ENCODE measurements at places on chromosomes 11 and 22. TPM values are rescaled to one million over a fixed set of nuclear protein-coding genes. Genes with fewer than 3 reads are reported as not detected.

NOX4 gene
- 0.65 TPM for total RNA-seq

DNA sequence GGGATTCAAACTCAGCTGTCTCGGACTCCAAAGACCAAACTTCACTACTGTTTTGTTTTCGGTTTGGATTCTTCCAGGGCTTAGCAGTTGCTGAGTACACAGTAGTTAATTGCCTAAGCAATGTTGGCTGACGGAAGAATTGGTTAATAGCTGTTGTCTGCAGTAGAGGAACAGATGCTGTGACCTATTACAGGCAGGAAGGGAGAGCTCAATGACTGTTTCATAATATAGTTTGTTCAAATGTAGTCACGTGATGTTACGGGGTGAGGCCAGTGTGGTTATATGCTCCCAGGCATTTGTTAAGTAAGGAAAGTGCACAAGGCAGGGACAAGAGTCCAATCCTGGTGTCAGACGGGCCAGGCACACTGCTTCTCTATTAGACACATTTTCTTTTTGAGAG is 222.6 kb upstream of the CCDC90B start:
- DNase-seq: no peak

- no peak for DNase-seq
These were observed 19.9 kb downstream of the POU2AF2 start for GRCh38 chr11:111265421-111265820.

ACRV1 gene
- total RNA-seq: not detected

DNA sequence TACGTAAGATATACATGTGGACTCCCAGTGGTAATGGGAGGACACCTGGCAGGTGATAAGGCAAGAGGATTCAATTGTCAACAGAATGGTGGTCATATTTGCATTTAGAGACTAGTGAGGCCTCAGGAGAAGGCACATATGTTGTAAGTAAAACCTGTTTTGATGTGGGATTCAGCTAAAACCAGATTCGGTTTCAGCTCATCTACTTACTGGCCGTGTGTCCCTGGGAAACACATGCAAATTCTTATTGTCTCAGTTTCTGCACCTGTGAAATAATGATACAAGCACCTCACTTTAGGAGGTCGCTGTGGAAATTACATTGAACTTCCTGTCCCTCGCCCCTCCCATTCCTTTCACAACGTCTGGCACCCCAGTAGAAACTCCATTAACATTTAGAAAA is 78.9 kb upstream of the FIBIN start:
- DNase-seq: no peak

- peak; percentile 45 for DNase-seq
These were observed 76.4 kb downstream of the KCNQ1 start for GRCh38 chr11:2521081-2521732.

KDM4E gene
- total RNA-seq: not detected

- DNase-seq: no peak
These were observed 451.3 kb upstream of the KIRREL3 start for GRCh38 chr11:127451861-127452260.

GRCh38 chr11:1087961-1088926 is 13.6 kb downstream of the MUC2 start:
- DNase-seq: peak; percentile 63

DNA sequence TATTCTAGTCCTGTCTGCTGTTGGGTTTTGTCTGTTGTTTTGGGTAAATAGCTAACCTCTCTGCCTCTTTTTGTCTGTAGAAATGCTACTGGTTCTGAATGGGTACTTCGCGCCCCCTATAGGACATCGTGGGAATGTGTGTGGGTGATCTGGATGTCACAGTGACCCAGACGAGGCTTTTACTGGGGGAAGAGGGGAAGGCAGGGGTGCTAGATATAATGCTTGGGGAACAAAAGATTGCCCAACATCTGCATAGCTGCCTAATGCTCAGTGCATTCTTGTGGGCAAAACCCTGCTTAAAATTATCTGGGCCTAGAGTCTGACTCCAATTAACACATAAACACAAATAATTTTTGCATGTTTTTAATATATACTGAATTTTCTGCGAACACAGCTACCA is 57.7 kb downstream of the BMAL1 start:
- no peak for DNase-seq

TYR gene
- total RNA-seq: not detected

- no peak for DNase-seq
These were observed 65.3 kb downstream of the ST3GAL4 start for GRCh38 chr11:126420698-126421256.

- DNase-seq: no peak
These were observed 11.9 kb upstream of the TEF start for GRCh38 chr22:41369837-41370236.

TCN1 gene
- 11.7 TPM for total RNA-seq

GRCh38 chr11:61126256-61126655 is 24.0 kb downstream of the CD5 start:
- no peak for DNase-seq

LIMK2 gene
- 132 TPM for total RNA-seq

DDX10 gene
- total RNA-seq: 21.8 TPM
